ENCODE measurements at places on chromosomes 5 and 9.

- peak; percentile 58 for DNase-seq
Observed at GRCh38 chr5:1111727-1112289, at the start of gene SLC12A7. SLC12A7 (minus strand) TSS chr5:1112063; CDS start chr5:1111991, 72 bp downstream.

DNA sequence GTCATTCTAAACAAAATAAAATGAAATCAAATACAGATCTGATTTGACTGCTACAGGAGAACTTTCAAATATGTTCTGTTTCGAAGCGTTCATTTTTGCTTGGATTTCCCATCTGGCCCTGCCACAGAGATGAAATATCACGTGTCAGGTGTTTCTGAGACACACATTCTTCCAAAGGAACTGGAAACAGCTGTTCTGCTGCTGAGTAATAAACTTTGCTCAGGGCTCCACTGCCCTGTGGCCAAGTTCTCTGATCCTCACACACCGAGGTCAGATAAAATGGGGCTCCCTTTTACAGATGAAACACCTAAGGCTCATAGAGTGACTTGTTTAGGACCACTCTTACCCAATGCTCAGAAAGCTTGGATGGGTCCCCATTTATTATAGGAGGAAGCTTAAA, 42.5 kb downstream of the FRMPD1 start:
- no peak for DNase-seq

DNA sequence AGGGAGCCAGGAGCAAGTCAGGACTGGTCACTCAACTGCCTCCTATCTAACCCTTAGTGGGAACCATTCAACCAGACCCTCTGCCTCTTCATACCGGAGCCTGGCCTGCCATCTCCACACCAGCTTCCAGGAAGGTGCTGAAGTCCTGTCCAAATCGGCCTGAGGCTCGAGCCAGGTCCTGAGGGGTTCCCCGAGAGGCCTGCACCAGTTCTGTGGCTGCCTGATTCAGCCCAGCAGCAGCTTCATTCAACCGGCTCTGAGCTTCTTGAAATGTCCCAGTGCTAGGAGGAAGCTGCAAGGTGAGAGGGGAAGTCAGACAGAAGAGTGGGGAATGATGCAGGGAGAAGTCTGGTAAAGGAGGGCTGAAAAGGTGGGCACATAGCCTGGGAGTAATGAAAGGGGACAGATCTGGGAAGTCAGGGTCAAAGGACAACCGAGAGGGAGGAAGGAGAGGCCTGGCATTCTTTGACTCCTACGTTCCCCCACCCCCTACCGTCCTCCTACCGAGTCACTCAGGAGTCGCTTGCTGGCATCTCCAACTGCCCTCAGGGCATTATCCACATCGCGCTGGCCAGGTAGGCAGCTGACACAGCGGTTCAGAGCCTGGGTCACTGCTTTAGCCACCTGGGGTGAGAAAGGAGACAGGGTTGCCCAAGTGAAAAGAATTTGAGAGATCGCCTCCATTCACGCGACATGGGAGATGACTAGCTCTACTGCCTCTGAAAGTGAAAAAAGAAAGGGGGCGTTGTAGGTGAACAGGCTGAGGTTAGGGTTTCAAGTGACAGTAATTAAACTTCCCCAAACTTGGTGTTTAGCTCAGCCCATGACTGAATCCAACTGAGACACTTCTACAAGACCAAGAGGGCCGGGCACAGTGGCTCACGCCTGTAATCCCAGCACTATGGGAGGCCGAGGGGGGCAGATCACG, 20.2 kb downstream of the TLN1 start:
- DNase-seq, result no peak

DNA sequence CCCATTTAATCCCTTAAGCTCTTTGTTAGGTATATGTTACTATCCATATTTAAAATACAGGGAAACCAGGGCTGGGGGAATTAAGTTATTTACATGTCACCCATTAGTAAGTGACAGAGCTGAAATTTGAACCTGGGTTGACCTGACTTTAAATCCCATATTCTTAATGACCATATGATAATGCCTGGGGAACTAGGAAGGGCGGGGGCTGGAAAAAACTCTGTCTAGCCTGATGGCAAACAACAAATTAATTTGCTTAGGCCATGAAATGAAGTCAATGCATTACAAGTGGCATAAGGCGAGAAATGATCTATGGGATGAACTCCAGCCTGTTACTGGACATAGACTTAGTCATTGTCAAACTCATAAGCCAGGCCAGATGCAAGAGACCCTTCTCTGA, 325.7 kb upstream of the WWC1 start:
- no peak for DNase-seq

GRCh38 chr9:98074115-98074990, 17.8 kb downstream of the NANS start:
- peak; percentile 64 for DNase-seq

All from germinal center (tissue), 1 donor.